ENCODE measurements at places on chromosomes 12 and 14. TPM values are rescaled to one million over a fixed set of nuclear protein-coding genes. Genes with fewer than 3 reads are reported as not detected.

DNA sequence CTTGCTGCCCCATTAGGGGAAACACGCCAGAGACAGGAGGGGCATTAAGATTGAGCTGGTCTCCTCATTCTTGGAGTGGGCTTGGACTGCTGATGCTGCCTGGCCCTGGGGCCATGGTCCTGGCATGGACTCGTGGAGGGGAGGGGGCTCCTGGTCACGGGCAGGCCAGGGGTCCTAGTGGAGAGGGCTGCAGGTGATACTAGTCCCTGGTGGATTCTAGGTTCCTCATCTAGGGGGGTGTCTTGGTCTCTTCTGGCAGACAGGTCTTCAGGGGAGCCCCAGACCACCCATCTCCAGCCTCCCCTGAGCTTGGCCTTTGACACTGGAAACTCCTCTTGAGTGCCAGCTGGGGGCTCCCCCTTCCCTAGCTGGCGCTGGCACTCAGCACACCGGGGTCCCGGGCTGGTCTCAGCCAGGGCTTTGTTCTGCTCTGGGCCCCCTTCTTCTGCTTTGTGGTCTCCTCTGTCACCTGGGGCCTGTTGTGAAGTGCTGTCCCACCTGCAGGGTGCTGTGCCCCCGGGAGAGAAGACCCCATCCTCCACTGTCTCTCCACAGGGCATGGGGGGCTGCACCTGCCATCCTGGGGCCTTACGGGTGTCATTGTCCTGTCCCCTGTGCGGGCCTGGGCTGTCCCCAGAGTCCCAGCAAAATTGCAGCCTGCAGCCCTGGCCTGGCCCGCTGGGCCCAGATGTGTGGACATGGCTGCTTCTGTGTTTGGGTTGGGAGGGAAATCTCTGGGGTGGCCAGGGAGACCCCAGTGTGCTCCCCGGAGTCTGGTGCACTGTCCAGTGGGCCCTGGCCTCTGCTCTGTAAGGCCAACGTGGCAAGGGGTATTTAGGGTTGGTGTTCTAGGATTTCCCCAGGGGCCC, 2.3 kb downstream of the KIF26A start:
- no peaks in the 10 kb centered on the region for H3K36me3 ChIP-seq
- H3K27ac ChIP-seq: no peak overlapping the region
- H3K4me3 ChIP-seq: peak overlapping the region; percentile 67
- peaks cover 22% of the 10 kb centered on the region for H3K27me3 ChIP-seq

- H3K27ac ChIP-seq: peak overlapping the region; percentile 25
- H3K4me1 ChIP-seq: peaks cover 5% of the 10 kb centered on the region
- H3K27me3 ChIP-seq: no peaks in the 10 kb centered on the region
- no peak overlapping the region for H3K4me3 ChIP-seq
Observed at GRCh38 chr12:52496590-52497071, 3.6 kb upstream of the KRT6A start.

The GALNT9 gene
- total RNA-seq: 2.0 TPM

The SAMD15 gene
- total RNA-seq: 0.99 TPM

The SYCP3 gene
- 0.07 TPM for total RNA-seq
